ENCODE measurements at places on chromosomes 13 and 19.
A peak's percentile ranks its signal among the peaks of the same experiment; 100 is the strongest.

- DNase-seq, result no peak
These were observed 80.2 kb downstream of the ZAR1L start for GRCh38 chr13:32234914-32235313.

- DNase-seq, result no peak
These were observed 432.6 kb downstream of the ZNF536 start for GRCh38 chr19:30804751-30805150.

DNA sequence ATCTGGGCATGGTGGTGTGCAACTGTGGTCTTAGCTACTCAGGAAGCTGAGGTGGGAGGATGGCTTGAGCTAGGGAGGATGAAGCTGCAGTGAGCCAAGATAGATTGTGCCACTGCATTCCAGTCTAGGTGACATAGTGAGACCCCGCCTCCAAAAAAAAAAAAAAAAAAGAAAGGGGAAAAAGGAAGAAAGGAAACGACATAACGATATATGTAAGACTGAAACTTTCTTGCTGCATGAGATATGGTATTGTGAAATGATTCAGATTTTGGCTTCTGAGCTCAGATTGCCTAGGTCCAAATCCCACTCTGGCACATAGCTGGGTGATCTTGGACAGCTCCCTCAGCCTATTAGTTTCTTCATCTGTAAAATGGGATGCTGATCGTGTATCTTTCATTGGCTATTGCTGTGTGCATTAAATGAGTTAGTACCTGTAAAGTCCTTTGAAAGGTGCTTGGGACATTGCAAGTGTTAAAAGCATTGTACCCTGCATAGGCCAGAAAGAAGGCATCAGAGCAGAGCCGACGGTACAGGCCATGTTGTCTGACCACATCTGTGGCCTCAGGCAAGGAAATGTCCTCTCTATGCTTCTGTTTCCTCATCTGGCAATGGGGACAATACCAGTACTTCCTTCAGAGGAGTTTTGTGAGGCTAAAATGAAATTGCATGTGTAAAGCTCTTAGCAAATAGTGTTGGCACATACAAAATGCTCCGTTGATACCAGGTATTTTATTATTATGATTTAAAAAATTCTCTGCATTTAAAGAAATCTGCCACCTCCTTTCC lies 32.6 kb upstream of the SLC46A3 start:
- DNase-seq, result no peak

GRCh38 chr19:46714444-46715106 lies 2.3 kb downstream of the PRKD2 start:
- peak; percentile 26 for DNase-seq

- DNase-seq, result peak; percentile 95
These were observed 1.1 kb upstream of the KCTD15 start for GRCh38 chr19:33795370-33796163.

- DNase-seq, result no peak
These were observed 65.2 kb downstream of the GGACT start for GRCh38 chr13:100523411-100523810.

DNA sequence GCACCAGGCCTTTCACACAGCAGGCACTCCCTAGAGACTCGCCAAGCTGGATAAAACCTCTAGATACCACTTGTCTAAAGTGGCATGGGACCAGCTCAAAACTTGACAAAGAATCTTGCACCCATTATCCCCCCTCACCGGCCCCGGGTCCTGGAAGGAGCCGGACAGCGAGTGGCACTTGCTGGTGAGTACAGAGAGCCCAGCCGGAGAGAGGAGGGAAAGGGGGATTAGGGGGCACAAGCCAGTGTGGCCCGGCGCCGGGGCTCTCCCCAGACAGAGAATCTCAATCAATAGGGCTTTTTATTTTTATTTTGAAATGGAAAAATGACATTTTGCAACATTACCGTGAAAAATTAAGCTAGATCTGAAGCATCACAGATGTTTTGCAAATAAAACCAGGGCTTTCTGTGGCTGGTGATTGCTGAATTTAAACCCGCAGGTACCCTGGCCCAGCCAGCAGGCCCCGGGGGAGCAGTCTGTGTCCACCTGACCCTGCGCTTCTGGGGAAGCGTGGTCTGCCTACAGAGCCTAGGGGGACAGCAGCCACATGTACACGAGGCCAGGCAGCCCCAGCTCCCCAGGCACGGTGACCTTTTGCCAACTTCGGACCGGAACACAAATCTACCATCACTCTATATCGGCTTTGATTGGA lies 10.0 kb upstream of the VSTM2B start:
- no peak for DNase-seq

DNA sequence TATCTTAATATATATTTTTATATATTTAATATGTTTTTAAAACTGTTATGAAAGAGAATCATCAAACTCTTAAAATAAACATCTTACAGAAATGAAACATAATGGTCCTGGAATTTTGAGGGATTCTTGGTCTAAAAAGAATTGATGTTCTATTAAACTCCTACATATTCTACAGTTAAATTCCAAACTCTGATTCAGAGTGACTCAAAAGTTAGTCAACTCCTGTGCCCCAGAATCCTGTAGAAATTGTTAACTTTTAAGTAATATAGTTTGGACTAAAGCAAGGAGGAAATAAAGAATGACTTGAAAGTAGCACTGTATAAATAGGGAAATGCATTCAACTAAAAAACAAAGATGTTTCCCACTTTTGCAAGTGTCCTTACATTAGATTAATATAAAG lies 47.7 kb downstream of the FNDC3A start:
- peak; percentile 57 for DNase-seq

DNA sequence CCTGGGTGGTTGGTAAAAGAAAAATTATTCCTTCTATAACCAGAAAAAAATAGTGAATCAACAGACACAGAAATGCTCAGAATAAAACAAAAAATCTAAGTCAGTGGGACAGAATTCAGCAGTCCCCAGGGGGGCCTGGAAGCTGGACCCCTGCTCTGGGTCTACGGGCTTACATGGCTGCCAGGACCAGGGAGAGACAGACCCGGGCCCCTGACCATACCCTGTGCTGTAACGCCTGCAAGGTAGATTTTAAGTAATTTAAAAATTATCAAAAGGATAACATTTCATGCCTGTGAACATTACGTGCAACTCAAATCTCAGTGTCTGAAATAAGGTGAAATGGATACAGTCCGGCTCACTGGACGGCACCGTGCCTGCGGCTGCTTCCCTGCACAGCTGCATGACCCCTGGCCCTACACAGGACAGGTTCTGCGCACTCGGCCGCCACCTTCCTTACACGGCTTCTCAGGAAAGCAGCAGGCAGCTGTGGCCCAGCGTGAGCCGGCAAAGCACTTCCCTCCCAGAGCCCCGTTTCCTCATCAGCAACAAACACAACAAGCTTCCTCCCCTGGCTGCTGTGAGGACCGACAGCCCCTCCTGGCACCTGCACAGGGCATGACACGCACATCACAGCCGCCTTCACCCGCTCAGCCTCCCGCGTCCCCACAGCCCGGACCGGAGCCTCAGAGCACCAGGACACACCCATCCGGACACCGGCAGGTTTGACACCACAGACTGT lies 22.2 kb downstream of the RASA3 start:
- DNase-seq, result no peak

DNA sequence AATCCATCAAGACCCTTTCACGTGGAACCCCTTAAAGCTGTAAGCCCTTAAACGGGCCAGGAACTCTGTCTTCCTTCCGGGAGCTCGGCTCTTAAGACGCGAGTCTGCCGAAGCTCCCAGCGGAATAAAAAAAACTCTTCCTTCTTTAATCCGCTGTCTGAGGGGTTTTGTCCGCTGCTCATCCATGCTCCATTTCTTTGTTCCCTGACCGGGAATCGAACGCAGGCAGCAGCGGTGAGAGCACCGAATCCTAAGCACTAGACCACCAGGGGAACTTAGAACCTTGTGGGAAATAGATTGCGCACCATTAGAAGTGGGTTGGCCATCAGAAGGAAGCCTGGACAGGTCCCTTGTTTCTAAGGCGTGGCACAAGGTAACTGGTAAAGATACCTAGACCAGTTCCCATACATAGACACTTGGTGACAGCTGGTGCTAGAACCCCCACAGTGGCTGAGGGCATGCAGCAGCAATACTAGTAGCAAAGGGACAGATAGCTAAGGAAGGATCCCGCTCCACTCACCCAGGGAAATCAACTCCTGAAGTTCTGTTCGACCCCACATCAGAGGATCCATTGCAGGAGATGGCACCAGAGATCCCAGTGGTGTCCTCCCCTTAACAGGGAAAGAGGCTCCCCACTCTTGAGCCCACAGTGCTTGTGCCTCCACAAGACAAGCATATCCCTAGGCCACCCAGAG lies 1.5 kb upstream of the RGCC start:
- no peak for DNase-seq

- DNase-seq, result no peak
These were observed 82.5 kb upstream of the MYCBP2 start for GRCh38 chr13:77409412-77409811.

DNA sequence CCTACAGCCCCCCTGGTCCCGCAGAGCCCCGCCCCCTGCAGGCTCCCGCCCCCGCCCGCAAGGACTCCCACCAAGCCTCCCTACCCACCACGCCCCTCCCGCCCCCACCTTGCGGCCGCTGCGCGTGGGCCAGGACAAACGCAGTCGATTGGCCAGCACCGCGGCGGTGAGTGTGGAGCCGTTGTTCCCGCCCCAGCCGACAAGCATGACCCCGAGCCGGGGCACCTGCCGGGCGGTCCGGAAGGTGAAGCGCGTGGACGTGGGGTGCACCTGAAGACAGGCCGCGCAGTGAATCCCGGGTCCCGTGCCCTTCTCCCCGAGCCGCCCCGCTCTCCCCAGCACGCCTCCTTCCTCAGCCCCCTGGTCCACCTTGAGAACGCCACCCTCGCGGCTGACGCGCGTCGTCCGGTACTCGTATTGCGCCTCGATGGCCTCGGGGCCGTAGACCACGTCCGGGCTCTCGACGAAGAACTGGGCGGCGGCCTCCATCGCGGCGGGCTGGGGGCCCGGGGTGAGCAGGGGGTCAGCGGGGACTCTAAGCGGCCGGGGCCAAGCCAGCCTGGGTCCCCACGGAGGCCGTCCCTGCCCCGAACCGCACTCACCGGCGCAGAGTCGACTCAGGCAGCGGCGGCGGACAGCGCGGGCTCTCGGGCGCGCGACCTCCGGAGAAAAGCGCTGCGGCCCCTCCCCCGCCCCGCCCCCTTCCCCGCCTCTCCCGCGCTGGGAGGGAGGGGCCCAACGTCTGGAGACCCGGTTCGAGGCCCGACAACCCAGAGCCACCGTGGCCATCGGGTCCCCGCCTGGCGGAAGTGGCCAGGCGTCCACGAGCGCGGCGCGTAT lies at the start of gene ISYNA1:
ISYNA1 (minus strand) TSS at position 643 of the 840 bp plus-strand sequence; CDS start at position 489, 154 bp downstream.
- peak; percentile 62 for DNase-seq

Measured in adipocyte (in vitro differentiated cells).